Activated CD8-positive, alpha-beta T cell treated with anti-CD3 and anti-CD28 coated beads for 36 hours (primary cell): ENCODE measurements at places on chromosomes 2 and 18. TPM values are rescaled to one million over a fixed set of nuclear protein-coding genes. Genes with fewer than 3 reads are reported as not detected.

DNA sequence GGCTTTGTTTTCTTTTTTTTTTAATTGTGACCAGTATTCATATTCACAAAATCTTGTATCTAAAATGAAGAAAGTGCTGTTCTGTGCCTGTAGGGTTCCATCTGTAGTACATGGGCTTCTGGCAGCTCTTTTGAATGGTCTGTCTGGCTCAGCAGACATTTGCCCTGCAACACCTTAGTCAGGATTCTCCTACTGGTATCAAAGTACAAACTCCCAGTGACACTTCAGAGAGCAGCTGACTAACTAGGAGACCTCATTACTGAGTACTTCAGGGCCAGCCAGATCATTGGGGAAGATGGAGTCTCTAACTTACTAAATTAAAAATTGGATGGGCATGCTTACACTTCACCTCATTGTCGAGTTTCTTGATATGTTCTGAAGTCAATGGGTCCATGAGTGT, 39.7 kb downstream of the GRHL1 start:
- H3K4me1 ChIP-seq = peaks cover 2% of the 10 kb centered on the region
- no peak for DNase-seq
- H3K27ac ChIP-seq = no peak overlapping the region
- no peaks in the 10 kb centered on the region for H3K36me3 ChIP-seq
- H3K4me3 ChIP-seq = no peak overlapping the region

GRCh38 chr2:130303169-130303568, 39.5 kb upstream of the IMP4 start:
- no peaks in the 10 kb centered on the region for H3K36me3 ChIP-seq
- no peak overlapping the region for H3K27ac ChIP-seq
- no peak overlapping the region for H3K4me3 ChIP-seq
- DNase-seq = no peak
- no peaks in the 10 kb centered on the region for H3K4me1 ChIP-seq

CYP27A1 gene
- total RNA-seq = 0.18 TPM

- no peaks in the 10 kb centered on the region for H3K27me3 ChIP-seq
- H3K27ac ChIP-seq = no peak overlapping the region
- H3K4me1 ChIP-seq = no peaks in the 10 kb centered on the region
- no peak for DNase-seq
- H3K4me3 ChIP-seq = no peak overlapping the region
- no peaks in the 10 kb centered on the region for H3K36me3 ChIP-seq
These were observed 249.7 kb downstream of the IKZF2 start for GRCh38 chr2:212901604-212902275.

GNAL gene
- not detected for total RNA-seq

C2orf92 gene
- total RNA-seq = 11.7 TPM

ZNF804A gene
- total RNA-seq = not detected

ZSCAN30 gene
- 22.5 TPM for total RNA-seq

DPP4 gene
- 25.9 TPM for total RNA-seq

DNA sequence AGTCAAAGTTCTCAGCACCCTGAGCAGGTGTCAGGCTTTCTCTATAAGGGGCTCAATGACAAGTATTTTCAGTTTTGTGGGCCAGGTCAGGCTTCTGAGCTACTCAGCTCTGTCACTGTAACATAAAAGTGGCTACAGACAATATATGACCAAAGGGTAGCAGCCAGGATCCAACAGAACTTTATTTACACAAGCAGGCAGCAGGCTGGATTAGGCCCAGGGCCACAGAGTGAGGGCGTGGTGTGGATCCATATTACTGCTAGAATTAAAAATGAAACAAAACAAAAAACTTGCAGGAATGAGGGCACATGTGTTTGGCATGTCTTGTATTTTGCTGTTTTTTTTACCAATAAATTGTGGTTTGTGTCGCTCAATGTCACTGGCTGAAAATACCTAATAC, 143.7 kb downstream of the EIPR1 start:
- no peak overlapping the region for H3K4me3 ChIP-seq
- peaks cover 15% of the 10 kb centered on the region for H3K4me1 ChIP-seq
- no peak for DNase-seq
- no peak overlapping the region for H3K27ac ChIP-seq

DNA sequence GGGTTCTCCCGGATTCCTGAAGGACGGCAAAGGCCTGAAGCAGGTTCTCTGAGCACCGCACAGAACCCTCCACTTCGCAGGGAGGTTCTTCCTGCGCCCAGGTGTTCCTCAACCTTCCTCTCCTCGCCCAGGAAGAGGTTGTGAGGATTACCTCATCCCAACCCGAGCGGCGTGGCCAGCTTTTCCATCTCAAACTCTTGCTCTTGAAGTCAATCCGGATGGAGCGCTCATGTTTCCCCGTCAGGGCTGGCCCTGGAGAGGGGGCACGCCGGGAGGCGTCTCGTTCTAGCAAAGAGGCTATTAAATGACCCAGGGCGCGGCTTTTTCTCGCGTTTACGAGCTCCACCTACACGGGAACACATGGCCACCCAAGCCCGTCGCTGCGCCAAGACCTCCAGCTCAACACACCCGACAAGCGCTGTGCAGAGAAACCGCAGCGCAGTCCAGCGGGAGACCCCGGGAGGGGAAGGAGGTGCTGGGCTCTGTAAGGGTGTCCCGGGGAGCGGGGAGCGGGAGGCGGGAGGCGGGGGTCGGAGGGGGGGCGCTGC, 540 bp upstream of the RAB10 start:
- H3K27me3 ChIP-seq = no peaks in the 10 kb centered on the region
- H3K4me3 ChIP-seq = peak overlapping the region; percentile 94
- H3K27ac ChIP-seq = peak overlapping the region; percentile 94
- H3K36me3 ChIP-seq = peaks cover 21% of the 10 kb centered on the region
- H3K4me1 ChIP-seq = peaks cover 24% of the 10 kb centered on the region

- no peaks in the 10 kb centered on the region for H3K27me3 ChIP-seq
- no peaks in the 10 kb centered on the region for H3K4me1 ChIP-seq
- H3K4me3 ChIP-seq = no peak overlapping the region
- H3K27ac ChIP-seq = no peak overlapping the region
- H3K36me3 ChIP-seq = no peaks in the 10 kb centered on the region
These were observed 192.1 kb upstream of the NCKAP5 start for GRCh38 chr2:133760376-133760775.

CMPK2 gene
- 4.5 TPM for total RNA-seq

TLK1 gene
- 53.9 TPM for total RNA-seq

RAX gene
- not detected for total RNA-seq

C2orf72 gene
- total RNA-seq = 5.1 TPM

DNA sequence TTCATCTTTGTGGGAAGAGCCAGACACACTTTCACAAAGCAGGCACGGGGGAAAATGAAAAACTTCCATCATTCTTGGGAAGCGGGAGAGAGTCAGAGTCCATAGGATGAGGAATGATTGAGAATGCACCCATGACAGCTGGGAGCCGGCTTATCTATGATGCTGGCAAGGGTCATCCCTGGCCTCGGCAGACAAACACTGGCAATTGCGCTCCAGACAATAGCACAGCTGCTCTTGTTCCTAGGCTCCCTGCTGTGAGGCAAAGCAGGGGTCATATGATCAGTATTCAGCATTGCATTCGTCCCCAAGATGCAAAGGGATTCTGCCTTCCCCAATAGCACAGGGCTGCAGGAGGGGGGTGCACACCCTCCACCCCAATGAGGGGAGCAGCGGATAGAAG, 33.0 kb downstream of the CYRIA start:
- H3K27ac ChIP-seq = no peak overlapping the region
- H3K36me3 ChIP-seq = no peaks in the 10 kb centered on the region
- no peak overlapping the region for H3K4me3 ChIP-seq
- DNase-seq = no peak
- peaks cover 5% of the 10 kb centered on the region for H3K27me3 ChIP-seq

GRCh38 chr18:22822024-22822423, 111.1 kb upstream of the RBBP8 start:
- H3K27me3 ChIP-seq = peaks cover 4% of the 10 kb centered on the region
- no peaks in the 10 kb centered on the region for H3K4me1 ChIP-seq
- no peak overlapping the region for H3K27ac ChIP-seq
- DNase-seq = no peak

DNA sequence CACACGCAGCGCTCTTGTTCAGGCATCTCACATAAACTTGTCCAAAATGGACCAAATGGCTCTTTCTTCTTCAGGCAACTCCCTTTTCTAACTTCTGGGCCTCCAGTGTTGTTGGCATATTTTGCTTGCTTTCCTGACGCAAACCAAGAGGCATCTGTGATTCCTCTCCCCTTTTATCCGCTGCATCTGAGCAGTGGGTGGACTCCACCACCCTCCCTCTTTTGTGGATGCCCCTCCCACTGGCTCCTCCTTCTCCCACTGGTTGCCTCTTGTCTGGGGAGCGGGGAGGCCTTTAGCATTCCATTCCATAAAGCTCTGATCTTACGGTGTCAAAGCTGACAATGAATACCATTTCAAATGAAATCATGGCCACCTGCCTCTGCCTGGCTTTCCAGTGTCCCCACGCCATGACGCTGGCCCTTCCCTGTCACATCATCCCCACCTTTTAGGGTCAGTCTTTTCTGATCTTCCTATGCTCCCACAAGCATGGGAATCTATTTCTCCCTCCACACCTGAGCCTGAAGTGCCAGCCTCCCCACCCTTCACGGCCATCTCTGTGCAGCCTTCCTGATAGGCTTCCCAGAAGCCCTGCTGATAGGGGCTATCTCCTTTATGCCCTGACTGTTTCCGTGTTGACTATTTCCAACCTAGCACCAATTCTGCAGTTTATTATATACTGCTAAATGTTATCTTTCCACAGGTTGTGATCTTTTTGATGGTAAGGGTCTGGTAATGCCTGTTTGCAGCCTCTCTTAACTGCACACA, 51.5 kb downstream of the RPL37A start:
- no peak overlapping the region for H3K4me3 ChIP-seq
- H3K27ac ChIP-seq = no peak overlapping the region
- H3K27me3 ChIP-seq = peaks cover 2% of the 10 kb centered on the region
- no peaks in the 10 kb centered on the region for H3K36me3 ChIP-seq
- H3K4me1 ChIP-seq = peaks cover 7% of the 10 kb centered on the region

GRCh38 chr2:5290900-5291546, 401.2 kb upstream of the SOX11 start:
- no peaks in the 10 kb centered on the region for H3K27me3 ChIP-seq
- H3K27ac ChIP-seq = no peak overlapping the region
- no peak overlapping the region for H3K4me3 ChIP-seq
- no peaks in the 10 kb centered on the region for H3K36me3 ChIP-seq
- DNase-seq = no peak

DNA sequence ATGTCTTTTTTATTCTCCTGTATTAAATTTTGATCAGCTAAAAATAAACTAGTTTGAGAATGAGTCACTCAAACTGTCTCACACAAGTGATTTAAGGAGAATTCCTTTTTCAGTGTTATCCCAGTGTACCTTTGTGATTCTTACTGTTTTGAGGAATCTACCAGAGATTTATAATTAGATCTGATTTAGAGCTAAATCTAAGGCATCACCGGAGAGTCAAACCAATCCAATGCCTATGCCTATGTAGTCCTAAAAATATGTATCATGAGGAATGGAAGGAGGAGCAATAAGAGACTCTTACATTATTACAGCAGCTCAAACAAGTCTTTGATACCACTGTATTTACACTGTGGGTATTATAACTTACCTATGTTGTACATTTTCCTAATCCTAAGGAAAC, 63.4 kb upstream of the CYP20A1 start:
- H3K27me3 ChIP-seq = no peaks in the 10 kb centered on the region
- no peak overlapping the region for H3K4me3 ChIP-seq
- H3K27ac ChIP-seq = no peak overlapping the region
- peaks cover 4% of the 10 kb centered on the region for H3K36me3 ChIP-seq
- H3K4me1 ChIP-seq = peaks cover 4% of the 10 kb centered on the region
- DNase-seq = no peak

DNA sequence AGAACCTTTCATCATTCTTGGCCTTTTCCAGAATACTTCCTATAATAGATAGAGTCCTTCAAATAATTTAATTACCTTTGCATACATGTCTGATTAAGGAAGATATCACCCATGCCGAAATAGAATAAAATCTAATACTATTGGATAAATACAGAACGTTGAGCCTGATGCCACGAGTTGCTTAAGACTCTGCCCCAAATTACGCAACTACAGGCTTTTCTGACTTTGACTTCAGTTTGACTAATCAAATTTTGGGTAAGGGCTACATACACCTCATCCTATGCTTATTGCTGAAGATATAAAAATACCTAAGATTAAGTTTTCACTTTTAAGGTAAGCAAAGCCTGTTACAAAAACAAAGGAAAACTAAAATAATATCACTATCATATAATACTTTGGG, 1065.1 kb upstream of the NRXN1 start:
- no peaks in the 10 kb centered on the region for H3K36me3 ChIP-seq
- DNase-seq = no peak
- H3K27me3 ChIP-seq = no peaks in the 10 kb centered on the region
- H3K4me1 ChIP-seq = no peaks in the 10 kb centered on the region
- no peak overlapping the region for H3K4me3 ChIP-seq
- no peak overlapping the region for H3K27ac ChIP-seq

DNA sequence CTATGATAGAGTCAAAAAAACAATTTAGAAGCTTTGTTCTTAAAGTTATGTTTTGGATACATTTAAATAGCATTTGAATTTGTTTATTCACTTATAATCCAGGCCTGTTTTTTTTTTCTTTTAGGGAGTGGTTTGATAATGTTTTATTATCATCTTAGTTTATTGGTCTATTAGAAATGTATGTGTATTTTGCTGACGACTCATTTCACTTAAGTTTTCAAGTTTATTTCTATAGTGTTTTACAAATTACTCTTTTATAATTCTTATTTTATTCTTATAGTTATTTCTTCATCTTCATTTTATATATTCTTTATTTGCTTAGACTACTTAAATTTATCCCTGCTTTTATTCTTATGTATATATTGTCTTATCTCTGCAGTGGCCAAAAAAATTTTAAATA, 804.5 kb downstream of the NR4A2 start:
- no peaks in the 10 kb centered on the region for H3K36me3 ChIP-seq
- H3K4me3 ChIP-seq = no peak overlapping the region
- H3K27ac ChIP-seq = no peak overlapping the region
- H3K4me1 ChIP-seq = no peaks in the 10 kb centered on the region

DNA sequence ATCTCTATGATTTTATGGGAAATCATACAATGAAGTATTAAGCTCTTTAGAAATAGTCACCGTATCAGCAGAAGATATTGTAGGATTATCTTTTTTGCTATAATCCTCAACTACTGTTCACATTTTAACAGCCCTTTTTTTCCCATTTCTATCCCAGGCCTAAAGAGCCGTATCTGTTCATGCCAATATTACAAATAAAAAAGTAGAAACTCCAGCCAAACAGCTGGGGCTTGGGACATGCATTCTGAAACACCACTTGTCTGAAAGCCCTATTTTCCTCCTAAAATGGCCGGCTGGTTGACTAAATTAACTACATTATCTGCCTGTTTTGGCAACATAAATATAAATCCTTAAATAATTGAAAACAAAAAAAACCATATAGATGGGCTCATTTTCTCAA, 477.8 kb downstream of the CDH2 start:
- no peak overlapping the region for H3K4me3 ChIP-seq
- H3K36me3 ChIP-seq = no peaks in the 10 kb centered on the region
- no peak overlapping the region for H3K27ac ChIP-seq
- no peaks in the 10 kb centered on the region for H3K27me3 ChIP-seq

DNA sequence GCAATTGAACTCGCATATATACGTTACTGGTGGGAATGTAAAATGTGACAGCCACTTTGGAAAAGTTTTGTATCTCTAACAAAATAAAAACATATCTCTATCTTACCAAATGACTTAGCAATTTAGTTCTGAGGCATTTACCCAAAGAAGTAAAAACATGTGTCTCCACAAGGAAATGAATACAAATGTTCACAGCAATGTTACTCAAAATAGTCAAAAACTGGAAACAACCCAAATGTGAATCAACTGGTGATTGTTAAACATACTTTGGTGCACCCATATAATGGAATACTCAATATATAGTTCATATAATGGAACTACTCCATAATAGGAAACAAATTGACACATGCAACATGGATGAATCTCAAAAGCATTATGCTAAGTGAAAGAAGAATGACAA, 70.4 kb upstream of the DNER start:
- H3K27me3 ChIP-seq = no peaks in the 10 kb centered on the region
- no peak for DNase-seq
- no peak overlapping the region for H3K4me3 ChIP-seq
- peaks cover 15% of the 10 kb centered on the region for H3K4me1 ChIP-seq
- no peak overlapping the region for H3K27ac ChIP-seq
- peaks cover 35% of the 10 kb centered on the region for H3K36me3 ChIP-seq
